ENCODE measurements at places on chromosomes 4 and X.
A peak's percentile ranks its signal among the peaks of the same experiment; 100 is the strongest.

GRCh38 chrX:63652086-63652765 lies 132.8 kb downstream of the ARHGEF9 start:
- DNase-seq: no peak

GRCh38 chr4:130028552-130028951 lies 932.6 kb downstream of the C4orf33 start:
- no peak for DNase-seq

DNA sequence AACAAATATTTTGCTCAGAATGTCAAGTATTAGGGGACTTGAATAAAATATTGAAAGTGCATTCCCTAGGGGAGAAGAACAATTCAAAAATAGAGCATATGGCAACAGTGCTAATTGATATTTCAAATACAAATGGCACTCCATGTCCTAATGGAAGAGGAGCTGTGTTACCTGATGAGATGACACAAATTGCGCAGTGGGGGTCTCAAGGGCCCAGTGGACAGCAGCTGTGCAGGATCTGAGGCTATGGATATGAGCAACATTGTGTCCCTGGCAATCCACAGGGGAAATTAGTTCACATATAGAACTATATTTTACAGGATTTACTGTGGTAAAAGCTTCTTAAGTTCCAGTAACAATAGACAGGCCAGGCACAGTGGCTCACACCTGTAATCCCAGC lies 17.4 kb upstream of the USP46 start:
- no peak for DNase-seq

DNA sequence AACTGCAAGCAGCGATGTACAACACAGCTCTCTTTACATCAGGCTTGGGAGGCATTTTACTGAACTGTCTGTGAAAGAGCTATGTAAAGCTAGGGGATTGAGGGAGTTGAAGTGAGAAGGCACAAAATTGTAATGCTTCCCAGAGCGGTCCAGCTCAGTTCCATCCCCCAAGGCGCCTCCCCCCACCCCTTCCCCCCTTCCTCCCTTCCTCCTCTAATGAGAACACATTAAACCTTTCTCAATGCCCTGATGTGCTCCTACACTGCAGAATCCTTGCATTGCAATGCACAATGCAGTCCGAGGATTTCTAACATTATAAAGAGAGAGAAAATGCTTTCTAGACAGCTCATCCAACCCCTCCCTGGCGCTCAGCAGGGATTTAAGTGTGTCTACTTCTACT lies 73.9 kb downstream of the CXXC4 start:
- DNase-seq: no peak

GRCh38 chr4:79334341-79334740 lies 8.5 kb upstream of the NAA11 start:
- no peak for DNase-seq

DNA sequence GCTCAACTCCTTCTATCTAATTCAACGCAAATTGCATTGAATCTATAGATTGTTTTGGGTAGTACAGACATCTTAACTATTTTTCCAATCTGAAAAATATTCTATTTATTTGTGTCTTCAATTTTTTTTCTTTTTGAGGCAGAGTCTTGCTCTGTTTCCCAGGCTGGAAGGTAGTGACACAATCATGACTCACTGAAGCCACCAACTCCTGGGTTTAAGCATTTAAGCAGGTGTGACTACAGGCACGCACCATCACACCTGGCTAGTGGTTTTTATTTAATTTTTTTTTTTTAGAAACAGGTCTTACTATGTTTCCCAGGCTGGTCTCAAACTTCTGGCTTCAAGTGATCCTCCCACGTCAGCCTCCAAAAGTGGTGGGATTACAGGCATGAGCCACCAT lies 98.3 kb downstream of the GK start:
- peak; percentile 66 for DNase-seq

DNA sequence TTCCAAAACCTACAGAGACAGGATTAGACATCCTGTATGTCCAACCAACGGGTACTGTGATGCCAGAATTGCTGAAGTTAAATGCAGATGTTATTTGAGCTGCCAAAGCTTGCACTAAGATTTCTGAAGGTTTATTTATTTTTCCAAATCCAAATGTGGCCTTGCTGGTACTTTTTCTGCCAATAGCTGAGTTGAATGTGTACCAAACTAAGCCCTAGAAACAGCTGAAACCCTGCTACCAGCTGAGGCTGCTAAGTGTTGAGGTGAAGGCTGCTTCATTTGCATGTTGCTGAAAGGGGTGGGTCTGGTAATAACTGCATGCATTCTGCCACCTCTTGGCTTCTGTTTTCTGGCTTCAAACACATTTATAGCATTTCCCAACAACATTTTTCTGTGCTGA lies 366.5 kb downstream of the FAT4 start:
- DNase-seq: no peak

- no peak for DNase-seq
These were observed 50.4 kb downstream of the CCDC160 start for GRCh38 chrX:134287346-134287745.

DNA sequence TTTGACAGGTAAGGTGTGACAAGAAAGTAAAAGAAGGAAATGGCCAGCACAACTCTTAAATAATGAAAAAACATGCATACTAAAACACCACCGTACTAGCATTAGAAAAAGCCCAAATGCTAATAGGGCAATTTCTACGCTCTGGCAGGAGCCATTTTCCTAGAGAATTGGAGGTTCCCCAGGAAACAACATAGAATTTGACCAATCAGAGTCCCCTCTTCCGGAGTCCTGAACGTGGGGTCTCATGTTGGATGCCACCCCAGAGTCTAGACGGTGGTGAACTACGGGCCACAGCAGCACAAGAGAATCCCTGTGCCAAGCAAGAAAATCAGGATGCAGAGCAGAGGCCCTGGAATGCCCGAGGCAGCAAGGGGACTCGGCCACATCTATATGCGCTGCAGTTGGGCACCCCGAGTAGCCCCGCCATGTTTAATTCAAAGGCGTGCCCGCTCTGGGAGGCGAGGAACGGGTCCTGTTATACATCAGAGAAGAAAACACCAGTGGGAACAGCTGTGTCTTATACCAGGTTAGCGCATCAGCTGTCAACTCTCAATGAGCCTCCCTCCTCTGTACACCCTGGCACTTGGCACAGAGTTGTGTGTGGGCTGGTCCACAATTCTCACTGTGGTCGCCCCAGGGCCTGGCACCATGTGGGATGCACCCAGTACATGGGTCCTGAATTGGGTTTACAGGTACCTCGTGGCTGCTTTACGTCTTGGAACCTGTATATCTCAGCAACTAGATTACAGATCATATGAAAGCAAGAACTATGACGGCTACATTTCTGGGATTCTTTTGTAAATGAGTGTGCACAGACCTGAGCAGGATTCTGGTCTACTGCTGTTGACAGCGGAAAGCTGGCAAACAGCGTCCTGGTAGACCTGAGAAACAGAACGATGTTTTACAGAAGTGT lies 52.1 kb downstream of the SEL1L3 start:
- DNase-seq: no peak

DNA sequence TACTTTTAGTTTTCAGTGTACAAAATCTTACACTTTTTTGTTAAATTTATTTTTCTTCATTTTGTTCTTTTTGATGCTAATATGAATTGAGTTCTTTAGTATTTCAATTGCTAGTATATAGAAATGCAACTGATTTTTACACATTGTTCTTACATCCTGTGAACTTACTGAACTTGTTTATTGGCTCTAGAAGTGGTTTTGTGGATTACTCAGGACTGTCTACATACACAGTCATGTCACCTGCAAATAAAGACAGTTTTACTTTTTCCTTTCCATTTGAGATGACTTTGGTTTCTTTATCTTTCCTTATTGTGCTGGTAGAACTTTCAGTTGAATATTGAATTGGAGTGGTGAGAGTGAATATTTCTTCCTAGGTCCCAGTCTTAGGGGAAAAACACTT lies 40.8 kb upstream of the ANXA10 start:
- no peak for DNase-seq

DNA sequence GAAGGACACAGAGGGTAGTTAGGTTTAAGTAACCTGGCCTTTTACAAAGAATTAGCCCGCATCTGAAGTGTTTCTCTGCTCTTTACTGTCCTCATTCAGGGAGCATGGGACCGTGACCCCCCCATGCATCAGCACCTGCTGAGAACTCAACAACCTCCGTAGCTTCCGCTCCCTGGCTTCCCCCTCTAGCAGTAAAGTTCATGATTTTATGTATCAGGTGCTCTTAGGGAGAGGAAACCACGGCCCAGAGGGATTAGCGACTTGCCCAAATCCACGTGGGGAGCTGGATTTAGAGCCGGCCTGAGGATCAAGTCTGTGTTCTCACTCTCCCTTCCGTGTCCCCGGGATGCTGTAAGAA lies 284.6 kb upstream of the GATB start:
- no peak for DNase-seq

GRCh38 chr4:76995776-76996175 lies 46.2 kb downstream of the SEPTIN11 start:
- no peak for DNase-seq

DNA sequence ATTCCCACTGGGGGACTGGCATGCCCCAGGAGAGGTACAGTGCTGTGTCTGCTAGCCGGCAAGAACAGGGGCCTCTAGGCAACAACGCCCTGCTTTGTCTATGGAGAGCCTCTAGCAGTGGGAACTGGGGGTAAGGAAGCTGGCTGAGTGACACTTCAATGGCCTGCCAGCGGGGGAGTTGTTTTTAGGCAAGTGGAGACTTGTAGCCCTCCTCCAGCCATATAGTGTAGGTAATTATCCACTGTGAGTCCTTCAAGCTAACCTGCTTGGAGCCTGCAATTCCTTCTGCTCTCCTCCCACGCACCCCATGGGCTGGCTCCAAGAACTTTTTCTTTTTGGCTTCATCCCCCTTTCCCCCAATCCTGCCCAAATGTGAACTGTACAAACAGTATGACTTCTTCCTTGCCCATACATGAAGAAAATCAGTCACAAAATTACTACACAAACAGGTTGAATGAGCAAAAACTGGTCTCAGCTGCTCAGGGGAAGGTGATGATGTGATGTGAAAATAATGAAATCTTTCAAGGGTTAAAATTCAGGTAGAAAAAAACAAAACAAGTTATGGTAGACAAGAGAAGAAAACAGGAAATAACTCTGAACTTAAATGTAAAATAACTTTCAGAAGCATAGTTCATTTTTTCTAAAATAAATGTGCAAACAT lies 33.1 kb downstream of the LEF1 start:
- peak; percentile 11 for DNase-seq

GRCh38 chr4:145703850-145704497 lies 24.0 kb downstream of the C4orf51 start:
- no peak for DNase-seq

DNA sequence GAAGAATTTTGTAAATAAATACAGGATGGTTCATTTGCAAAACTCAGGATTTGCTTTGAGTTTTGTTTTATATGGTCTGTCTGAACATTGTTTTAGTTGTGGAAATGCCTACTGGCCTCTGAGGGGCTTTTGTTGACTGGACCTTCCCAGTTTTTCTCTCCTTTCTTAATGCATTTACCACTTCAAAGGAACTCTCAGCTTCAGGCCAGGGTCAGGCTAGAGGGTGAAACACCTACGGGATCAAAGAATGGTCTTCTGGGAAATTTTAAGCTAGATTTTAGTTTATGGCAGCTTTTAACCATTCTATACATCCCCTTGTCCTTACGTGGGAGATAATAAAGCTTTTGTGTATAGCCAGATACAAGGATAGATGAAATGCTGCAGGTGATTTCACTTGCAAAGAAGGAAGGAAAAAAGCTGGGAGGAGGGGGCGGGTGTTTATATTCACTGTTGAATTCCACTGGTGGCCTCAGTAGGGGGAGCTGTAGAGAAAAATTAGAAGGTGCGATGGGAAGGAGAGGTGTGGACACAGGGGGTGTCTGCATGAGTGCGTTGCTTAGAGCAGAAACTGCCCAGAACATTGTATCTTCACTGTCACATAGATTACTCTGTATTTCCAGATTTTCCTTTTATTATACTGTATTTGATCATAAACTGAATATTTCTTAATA lies 151.8 kb downstream of the TSPAN5 start:
- peak; percentile 25 for DNase-seq

- no peak for DNase-seq
These were observed 93.6 kb downstream of the LIMCH1 start for GRCh38 chr4:41631523-41631922.

DNA sequence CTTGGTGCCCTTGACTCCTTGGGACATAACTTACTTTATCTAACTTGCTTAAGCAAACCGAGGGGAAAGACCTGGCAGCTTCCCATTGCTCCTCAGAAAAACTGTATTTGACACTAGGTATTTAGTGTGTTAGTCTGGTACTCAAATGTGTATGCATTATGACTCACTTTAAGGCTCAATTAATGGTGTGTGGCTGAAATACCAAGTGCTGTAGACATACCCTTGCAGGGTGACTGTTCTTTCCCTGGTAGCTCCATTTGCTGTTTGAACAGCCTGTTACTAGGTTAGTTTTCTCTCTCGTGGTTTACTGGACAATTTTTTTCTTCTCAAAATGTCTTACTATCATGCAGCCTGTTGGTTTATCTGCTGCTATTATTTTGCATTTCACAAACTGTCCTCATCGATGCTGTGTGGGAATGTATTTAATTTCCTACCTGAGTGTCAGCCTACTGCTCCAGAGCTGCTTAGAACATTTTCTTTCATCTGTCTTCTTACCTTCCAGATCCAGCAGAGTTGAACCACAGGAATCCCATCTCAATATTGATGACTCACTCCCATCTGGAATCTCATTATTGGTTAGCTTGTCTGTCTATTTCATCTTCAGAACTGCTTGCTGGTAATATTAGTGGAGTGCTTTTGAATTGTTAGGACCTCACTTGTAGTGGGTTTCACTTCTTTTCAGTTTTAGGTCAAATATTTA lies 158.0 kb upstream of the FAT1 start:
- peak; percentile 77 for DNase-seq

DNA sequence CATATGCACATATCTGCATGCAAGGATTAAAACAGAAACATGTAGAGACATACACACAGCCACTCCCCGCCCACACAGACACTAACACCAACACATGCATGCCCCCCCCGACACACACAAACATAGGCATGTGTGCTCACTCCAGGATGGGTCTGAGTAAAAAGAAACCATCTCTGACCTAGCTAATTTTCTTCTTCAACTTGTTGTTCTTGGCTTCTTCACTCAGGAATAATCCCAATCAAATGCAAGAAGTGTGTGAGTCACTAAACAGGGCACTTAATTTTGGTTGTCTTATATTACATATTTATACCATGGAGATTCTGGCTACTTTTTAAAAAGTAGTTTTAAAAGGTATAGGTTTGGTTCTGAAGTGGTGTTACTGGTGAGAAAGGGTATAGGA lies 28.3 kb downstream of the ENOX2 start:
- DNase-seq: no peak
